Lung microvascular endothelial cell (primary cell): ENCODE measurements at places on chromosomes 3 and 15. TPM values are rescaled to one million over a fixed set of nuclear protein-coding genes. Genes with fewer than 3 reads are reported as not detected.

The CHST14 gene
- total RNA-seq = 6.1 and 6.7 TPM in 2 replicates

The DCLK3 gene
- not detected in 2 replicates for total RNA-seq

The SAMMSON gene
- total RNA-seq = not detected in 2 replicates

GRCh38 chr3:177484206-177484605, 286.9 kb upstream of the TBL1XR1 start:
- DNase-seq = no peak

DNA sequence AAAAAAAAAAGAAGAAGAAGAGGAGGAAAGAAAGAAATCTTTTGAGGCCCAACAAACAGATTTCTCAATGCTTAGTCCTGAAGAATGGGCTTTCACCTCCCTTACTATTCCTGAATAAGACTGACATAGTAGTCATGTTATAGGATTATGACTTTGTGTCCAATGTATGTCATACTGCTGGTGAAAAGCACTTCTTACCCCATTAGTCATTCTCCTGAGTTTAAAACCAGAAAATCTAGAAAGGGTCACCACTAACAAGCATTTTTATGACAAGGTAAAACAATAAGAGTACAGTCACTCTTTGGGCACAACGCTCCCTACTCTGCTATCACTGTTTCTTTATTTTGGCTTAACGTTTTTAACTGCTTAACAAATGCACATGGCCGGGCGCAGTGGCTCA, 88.2 kb downstream of the IGSF11 start:
- no peak for DNase-seq

- DNase-seq = no peak
These were observed 20.5 kb downstream of the PRR23E start for GRCh38 chr3:127213381-127213918.

DNA sequence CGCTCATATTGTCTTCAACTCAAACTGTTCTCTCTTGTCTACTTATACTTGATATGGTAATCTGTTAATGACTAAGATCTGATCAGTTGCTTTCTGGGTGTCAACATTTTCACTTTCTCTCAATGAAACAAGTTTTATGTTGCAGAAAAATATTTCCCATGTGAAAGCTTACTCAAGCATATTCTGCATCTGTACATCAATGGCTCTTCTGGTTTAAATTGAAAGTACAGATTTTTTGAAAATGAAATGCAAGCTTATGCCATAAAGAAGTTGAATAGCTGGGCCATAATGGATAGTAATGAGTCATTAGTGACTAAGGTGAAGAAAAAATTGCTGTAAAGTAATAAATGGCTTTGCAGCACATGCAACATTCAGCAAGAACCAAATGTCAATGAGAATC, 140.7 kb downstream of the BCHE start:
- no peak for DNase-seq

DNA sequence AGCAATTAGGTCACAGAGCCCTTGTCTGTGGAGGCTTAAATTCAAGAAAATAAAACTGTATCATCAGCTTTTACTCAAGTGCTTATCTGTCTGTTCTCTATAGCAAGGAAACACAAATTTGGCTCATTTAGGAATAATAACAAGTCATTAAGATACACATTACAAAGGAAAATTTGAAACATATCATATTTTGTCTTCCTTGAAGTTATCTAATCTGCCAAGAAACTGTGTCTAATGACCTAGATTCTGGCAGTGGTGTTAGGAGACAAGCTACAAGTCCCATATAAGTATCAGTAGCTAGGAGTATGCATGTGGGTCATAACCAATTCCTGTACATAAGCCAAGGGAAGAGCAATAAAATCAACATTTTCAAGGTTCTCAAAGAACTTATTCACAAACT, 108.2 kb upstream of the SETMAR start:
- DNase-seq = no peak

DNA sequence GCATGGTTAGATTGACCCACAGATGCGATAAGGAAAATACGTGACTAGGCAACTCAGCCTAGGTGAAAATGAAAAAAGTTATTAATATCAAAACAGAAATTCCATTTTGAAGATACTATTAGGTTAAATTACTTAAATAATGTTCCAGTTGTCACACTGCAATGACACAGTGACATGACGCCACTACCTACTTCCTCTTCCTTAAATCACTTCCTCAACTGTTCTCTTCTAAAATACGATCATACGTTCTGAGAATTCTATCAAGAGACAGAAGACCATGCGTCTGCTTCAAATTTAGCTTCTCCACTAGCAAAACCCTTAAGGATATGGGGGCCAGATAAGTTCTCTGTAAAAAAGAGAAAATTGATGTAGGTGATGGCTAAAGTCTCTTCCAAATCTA, 18.2 kb downstream of the CMTM6 start:
- DNase-seq = no peak

DNA sequence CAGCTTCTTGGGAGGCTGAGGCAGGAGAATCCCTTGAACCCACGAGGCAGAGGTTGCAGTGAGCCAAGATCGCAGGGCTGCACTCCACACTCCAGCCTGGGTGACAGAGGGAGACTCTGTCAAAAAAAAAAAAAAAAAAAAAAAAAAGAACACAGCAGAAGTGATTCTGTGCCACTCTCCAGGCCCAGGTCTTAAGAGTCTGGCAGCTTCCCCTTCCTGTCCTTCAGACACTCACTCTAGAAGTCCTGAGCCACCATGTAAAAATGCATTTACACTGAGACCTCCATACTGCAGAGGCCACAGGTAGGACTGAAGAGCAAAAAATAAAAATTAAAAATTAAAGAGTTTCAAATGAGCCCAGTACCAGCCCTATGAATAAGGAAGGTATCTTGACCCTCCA, 11.8 kb upstream of the CDV3 start:
- no peak for DNase-seq

GRCh38 chr15:74291101-74292071, 55.3 kb downstream of the CCDC33 start:
- peak; percentile 76 for DNase-seq

- DNase-seq = peak; percentile 95
These were observed 33.3 kb upstream of the FLNB start for GRCh38 chr3:57974796-57975388.

GRCh38 chr15:33040496-33040895, 154.0 kb downstream of the FMN1 start:
- DNase-seq = no peak

DNA sequence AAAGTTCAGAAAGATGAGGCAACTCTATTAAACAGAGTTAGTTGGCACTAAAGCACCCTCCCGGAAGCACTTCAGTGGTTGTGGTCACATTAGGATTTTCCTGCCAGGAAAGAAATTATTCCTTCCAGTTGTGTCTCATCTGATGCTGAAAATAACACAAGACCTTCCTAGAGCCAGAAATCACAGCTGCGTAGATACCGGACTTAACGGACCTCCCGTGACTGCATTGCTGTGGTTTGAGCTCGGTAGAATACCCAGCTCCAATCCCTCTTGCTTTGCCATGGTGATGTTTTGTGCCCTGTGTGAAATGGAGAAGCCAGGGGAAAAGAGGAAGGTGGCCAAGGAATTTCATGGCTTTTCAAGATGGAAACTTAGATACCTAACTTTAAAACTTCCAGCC, 215.0 kb upstream of the IGF1R start:
- DNase-seq = no peak

GRCh38 chr3:81886081-81886480, 124.6 kb upstream of the GBE1 start:
- no peak for DNase-seq

GRCh38 chr15:47675735-47676134, 41.6 kb upstream of the SEMA6D start:
- no peak for DNase-seq

DNA sequence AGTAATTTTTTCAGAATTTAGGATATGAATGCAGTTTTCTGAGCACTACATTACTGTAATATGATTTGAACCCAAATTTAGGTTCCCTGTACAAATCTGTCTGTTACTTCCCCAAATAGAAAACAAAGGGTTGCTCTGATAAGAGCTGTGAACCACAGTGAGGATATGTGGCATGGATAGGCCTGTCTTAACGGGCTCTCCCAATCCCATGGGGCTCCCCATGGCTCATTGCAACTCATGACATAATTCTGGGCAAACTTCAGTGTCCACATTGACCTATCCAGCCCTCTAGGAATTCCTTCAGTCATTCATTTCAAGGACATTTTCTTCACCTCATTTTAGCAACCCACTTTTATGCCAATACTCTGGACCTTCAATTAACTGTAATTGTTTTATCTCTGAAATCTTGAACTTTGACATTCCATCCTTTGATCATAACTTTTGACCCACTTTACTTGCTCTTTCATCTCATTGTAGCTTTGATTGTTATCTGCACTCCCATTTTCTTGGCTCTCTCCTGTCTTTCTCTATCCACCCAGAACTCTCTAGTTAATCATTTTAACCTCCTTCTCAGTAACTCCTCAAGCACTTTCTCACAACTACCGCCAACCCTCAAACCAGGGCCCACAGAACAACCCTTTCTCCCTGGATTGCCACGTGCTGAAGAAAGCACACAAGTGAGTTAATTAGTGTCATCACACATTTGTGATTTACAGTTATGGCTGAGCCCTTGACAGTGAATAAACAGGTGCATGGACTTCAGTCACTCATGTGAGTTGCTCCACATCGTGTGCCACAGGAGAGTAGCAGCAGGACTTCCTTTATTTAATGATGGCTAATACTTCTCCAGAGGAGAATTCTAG, 94.9 kb upstream of the AADACL2 start:
- no peak for DNase-seq

- no peak for DNase-seq
These were observed 202.0 kb upstream of the CFAP20DC start for GRCh38 chr3:59251869-59252268.

DNA sequence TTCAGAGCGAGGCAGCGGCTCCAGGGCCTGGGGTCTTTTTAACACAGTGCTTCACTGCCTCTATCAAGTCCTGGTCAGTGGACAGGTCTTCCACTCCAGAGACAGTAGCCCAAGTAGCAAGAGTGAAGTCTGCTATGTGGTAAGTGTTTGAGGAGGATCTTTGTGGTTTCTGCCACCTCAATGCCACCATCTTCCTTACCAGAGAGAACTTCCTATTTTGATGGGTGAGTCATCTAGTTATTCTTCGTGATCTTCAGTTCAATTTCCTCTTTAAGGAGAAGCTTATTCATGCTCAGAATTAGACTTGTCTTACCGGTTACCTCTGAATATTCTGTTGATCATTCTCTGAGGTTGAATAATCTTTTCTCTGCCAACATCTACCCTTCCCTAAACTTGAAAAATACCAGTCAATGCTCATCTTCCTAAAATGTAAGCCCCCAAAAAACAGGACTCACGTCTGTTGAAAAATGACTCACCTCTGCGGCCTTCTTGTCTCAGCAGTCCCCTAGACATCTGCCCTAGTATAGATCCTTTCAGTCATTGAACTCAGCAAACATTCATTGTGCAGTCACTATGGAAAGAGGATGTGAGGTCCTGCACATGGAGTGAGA, 32.2 kb upstream of the BCL6 start:
- no peak for DNase-seq

DNA sequence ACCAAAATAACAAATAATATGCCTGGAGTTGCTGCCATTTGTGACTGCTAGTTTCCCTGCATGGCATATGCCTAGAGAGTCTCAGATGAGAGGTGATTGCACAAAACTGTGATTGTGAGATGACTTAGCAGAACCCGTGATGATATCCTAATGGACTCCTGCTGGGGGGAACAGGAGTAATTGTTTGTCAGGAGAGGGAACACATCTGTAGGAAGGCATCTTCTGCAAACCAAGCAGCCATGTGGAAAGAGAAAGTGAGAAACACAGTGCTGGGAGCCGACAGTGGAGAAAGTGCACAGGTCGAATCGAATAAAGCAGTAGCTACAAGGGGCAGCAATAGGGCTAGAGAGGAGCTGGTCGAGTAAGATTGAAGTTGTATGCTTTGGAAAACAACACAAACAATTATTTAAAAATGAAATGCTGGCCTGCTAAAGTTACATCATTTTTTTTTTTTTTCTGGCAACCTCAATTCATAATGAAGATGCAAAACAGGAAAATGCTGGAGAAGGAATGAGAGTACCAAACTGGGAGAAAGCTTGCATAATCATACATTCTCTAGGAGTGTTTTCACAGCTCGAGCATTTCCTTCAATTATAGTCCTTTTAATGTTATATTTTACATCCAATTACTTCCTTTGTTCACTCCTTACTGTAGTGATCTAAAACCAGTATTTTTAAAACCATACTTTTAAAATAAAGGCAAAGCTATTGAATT, 494.2 kb upstream of the AGTR1 start:
- DNase-seq = no peak

DNA sequence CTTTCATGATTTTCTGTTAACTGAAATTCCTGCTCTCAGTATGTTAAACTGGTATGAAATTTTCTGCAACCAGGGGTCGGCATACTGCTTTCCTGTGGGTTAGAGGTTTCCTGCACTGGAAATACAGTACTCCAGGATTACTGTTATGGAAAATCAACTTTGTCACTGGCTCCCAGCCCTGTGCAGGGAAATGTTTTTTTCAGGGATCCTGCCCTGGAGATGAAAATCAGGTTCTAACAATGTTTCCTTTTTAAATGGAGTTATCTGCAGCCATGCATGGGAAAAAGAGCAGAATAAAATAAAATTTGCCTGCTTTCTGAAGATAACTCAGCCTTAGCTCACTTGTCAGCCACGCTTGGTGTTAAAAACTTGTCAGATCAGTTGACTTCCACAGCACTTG, 220.4 kb downstream of the IL5RA start:
- DNase-seq = no peak

- DNase-seq = peak; percentile 66
These were observed 6.1 kb downstream of the GRAMD1C start for GRCh38 chr3:113844622-113845222.

DNA sequence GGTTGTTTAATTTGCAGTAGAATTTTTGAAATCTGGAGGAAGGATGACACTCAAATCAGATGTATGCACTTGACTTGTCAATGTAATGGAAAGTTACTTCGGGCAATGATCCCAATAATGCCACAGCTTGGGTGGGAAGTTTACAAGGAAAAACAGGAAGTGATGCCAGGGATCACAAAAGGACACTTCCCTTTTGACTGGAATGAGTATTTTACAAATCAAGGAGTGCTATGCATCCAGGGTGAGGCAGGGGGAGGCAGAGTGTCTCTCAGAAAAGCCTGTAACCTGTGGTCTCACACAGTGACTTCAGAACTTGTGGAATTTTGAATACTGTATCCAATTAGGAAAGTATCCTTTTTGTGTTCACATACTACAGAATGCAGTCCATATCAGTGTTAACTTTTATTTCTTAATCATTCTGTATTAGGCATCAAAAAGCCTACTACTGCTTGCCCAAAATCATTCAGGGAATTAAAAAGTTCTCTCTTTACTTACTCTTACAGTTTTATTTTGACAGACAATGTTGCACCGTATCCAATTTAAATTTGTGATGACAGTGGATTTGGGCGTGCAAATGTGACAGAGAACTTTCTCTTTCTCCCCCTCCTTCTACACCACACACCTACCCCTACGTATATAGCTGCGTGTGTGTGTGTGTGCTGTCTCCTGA, 445.1 kb downstream of the MECOM start:
- peak; percentile 95 for DNase-seq

DNA sequence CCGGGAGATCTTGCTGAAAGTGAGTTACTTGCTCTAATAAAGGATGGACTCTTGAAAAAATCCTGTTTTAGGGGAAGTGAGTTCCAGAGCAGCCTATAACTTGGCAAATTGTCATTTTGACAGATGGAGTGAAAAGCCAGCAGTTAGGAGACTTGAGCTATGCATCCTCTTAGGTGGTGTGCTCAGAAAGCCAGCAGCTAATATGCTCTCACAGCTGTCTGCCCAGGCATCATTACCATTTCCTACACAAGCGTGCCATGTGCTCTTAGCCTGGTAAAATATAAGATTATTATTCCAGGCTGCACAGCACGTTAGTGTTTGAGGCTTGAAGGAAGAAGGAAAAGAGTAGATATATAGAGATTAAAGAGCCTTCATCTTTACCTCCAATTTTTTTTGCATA, 151.0 kb downstream of the CHL1 start:
- no peak for DNase-seq

GRCh38 chr3:42067326-42067725, 23.8 kb upstream of the TRAK1 start:
- peak; percentile 80 for DNase-seq
